ENCODE measurements at places on chromosomes 4 and X.

- no peak for DNase-seq
These were observed 105.1 kb upstream of the SMIM31 start for GRCh38 chr4:164648849-164649212.

GRCh38 chr4:147407261-147408045 is 73.4 kb upstream of the EDNRA start:
- DNase-seq, result no peak

- DNase-seq, result peak; percentile 43
These were observed 181.1 kb upstream of the WDFY3 start for GRCh38 chr4:85147481-85148076.

- no peak for DNase-seq
These were observed 226.0 kb downstream of the RASL11B start for GRCh38 chr4:53088152-53088551.

GRCh38 chr4:168803732-168804131 is 206.3 kb downstream of the CBR4 start:
- DNase-seq, result no peak

GRCh38 chrX:50770702-50771101 is 43.3 kb downstream of the SHROOM4 start:
- DNase-seq, result no peak

GRCh38 chr4:122412547-122412946 is 33.7 kb downstream of the ADAD1 start:
- peak; percentile 7 for DNase-seq

Data from GM10248 (cell line).